ENCODE measurements at places on chromosomes 3 and 15.

- DNase-seq, result no peak
Measured at GRCh38 chr3:185393055-185393454, 30.1 kb downstream of the MAP3K13 start.

DNA sequence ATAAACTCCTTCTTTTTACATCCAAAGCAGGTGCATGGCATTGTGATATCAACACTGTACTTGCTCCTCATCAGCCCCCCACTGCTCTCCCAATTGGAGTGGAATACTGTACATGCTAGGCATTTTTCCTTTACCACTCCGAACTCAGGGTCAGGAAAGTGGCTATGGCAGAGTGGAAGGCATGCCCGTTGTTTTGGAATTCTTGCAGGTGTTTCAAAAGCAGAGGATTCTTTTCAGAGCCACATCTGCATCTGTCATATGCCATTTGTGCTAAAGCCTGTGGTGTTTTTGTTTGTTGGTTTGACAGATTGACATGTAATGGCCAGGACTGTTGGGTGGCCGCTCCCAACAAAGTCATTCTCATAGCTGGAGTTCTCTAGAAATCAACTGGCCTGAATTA is 41.7 kb downstream of the SOX2 start:
- no peak for DNase-seq

GRCh38 chr15:71844916-71845315 is 34.6 kb downstream of the NR2E3 start:
- DNase-seq, result no peak

- no peak for DNase-seq
Measured at GRCh38 chr3:153974614-153975013, 146.6 kb upstream of the ARHGEF26 start.

DNA sequence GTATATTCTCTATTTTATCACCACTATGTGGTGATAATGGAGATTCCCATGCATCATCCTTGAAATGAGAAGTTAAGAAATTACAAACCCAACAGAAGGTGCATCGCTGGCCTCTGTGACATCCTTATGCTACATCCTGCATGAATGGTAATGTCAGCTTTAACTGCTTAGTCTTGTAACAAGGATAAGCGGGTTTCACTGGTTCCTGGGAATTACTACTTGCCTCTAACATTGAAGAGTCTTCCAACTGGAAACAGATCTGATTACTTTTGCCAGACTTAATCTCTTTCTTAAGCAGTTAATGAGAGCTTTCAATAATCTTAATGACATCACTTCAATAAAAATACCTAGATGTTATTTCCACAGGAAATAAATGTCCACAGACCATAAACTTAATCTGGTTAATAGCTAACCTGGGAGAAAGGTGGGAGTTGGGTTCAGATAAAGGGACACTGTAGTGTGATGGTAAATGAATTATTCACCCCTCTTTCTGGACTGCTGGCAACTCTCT is 44.0 kb downstream of the FMN1 start:
- no peak for DNase-seq

DNA sequence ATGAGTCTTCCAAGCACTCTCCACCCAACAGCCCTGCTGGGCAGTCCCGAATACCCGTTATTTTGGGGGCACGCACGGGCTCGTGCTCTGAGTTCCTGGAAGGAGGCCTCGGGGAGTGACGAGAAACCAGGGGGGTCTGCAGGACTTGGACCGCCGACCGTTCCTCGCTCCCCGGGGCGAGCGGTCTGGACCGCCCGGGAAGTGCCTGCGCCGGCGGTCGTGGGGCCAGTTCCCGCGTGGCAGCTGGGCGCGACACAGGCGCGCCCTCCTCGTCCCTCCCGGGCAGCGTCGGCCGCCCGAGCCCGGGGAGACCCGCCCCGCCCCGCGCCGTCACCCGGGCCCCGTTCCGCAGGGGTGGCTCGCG is 387 bp downstream of the GNB4 start:
- DNase-seq, result peak; percentile 32

Measured in fibroblast of pulmonary artery (primary cell).